SK-N-DZ (cell line): ENCODE measurements at places on chromosomes 3 and 15.

- no peak for DNase-seq
Observed at GRCh38 chr3:25471081-25471768, 43.2 kb downstream of the RARB start.

- no peak for DNase-seq
Observed at GRCh38 chr15:80343554-80343992, 60.6 kb upstream of the ARNT2 start.

- no peak for DNase-seq
Observed at GRCh38 chr15:70436428-70436827, 326.9 kb downstream of the UACA start.

- no peak for DNase-seq
Observed at GRCh38 chr3:29335943-29336342, 55.1 kb downstream of the RBMS3 start.

DNA sequence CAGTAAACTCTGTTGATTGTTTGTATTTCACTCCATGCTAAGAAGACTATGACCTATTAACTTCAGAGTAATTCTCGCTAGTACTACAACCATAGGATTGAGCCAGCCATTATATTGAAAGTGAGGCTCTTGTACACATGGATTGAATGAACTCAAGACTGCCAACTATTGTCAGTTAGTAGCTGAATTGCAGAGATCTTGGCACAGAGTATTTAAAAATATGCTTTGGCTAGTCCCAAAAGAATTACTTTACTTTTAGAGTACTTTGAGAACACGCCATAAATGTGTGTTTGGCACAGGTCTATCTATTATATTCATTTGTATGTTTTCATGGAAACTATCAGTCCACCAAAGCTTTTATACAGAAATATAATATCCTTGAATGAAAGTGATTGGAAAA lies 226.7 kb upstream of the DCBLD2 start:
- DNase-seq = no peak
